ENCODE measurements at places on chromosomes 6 and 20. TPM values are rescaled to one million over a fixed set of nuclear protein-coding genes. Genes with fewer than 3 reads are reported as not detected.

DNA sequence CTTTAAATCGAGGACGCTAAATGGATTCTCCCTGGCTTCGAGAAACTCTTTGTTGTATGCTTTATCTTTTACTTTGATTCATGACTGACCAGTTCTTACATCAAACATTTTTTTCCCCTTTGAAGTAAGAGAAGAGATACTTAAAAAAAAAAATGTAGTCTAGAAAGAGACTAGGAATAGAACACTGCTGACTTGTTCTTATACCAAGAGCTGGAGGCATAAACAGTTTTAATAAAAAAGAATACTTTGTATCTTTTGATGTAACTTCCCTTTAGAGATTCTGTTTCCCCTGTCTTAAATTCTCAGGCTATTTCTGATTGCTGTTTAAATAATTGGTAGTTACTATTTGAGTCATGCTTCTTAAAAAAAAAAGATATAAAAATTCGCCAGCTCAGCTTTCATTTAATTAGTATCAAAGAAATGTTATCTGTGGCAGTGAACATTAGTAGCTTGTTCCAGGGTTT is 4.8 kb downstream of the ASXL1 start:
- DNase-seq, result no peak

- no peak for DNase-seq
Measured at GRCh38 chr20:32271620-32272019, 5.8 kb upstream of the KIF3B start.

The FAM50B gene
- total RNA-seq, result 16.4 TPM

The MRPL2 gene
- total RNA-seq, result 50.8 TPM

GRCh38 chr6:31548544-31548873 is 1.1 kb downstream of the NFKBIL1 start:
- DNase-seq, result no peak

DNA sequence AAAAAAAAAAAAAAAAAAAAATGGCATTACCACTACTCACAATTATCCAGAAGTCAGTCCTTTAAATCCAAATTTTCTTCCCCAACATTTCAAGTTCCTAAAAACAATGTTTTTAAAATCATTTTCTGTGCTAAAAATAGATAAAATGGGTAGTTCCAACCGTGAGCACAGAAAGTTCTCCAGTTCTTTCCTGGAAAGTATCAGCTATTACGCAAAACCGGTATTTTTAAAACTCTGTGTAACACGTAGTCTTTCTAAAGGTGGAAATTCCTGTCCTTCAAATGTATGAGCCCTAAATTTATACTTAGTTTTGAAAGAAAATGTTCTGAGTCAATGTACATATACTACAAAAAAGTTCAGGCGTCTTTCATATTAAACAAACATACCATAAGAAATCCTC is 83.5 kb upstream of the SCAF8 start:
- no peak for DNase-seq

GRCh38 chr6:13261464-13261994 is 66.8 kb downstream of the TBC1D7 start:
- no peak for DNase-seq

- no peak for DNase-seq
Measured at GRCh38 chr6:149389509-149390297, 10.4 kb upstream of the SUMO4 start.

DNA sequence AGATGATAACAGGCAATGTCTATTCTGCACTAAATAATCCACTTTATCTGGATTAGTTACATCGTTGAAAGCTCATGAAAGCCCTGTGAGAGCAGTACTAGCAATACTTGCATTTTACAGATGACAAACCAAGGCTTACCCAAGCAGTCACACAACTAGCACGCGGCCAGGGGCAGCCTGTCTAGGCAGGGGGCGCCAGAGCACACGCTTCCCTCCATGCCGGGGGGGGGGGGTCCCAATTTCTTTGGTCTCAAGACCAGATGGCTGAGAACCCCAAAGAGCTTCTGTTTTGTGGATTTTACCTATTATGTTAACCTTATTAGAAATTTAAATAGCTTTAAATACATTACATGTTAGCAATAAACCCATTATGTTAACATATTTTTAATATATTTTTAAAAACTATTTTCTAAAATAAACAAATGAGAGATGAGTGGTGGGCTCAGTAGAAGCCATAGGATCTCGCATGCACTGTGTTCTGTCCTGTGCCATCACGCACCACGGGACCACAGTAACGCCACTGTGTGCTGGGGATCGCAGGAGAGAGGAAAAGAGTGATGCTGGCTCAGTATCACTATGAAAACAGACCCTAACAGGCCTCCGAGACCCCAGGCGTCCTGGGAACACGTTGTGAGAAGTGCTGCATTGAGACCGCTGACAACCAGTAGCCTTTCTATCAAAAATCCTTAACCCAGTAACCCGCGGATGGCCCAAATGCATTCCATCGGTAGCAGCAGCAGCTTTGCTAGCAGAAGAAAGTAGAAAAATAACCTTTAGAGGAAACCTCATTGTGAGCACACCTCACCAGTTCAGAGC is 5.3 kb upstream of the PRR18 start:
- DNase-seq, result peak; percentile 80

GRCh38 chr6:130215526-130215925 is 7.2 kb downstream of the SAMD3 start:
- DNase-seq, result no peak

The FAM83D gene
- 3.5 TPM for total RNA-seq

GRCh38 chr20:35541118-35541782 is 628 bp upstream of the ERGIC3 start:
- DNase-seq, result no peak

The LRRC1 gene
- total RNA-seq, result 10.9 TPM

The RSPO4 gene
- 0.49 TPM for total RNA-seq

DNA sequence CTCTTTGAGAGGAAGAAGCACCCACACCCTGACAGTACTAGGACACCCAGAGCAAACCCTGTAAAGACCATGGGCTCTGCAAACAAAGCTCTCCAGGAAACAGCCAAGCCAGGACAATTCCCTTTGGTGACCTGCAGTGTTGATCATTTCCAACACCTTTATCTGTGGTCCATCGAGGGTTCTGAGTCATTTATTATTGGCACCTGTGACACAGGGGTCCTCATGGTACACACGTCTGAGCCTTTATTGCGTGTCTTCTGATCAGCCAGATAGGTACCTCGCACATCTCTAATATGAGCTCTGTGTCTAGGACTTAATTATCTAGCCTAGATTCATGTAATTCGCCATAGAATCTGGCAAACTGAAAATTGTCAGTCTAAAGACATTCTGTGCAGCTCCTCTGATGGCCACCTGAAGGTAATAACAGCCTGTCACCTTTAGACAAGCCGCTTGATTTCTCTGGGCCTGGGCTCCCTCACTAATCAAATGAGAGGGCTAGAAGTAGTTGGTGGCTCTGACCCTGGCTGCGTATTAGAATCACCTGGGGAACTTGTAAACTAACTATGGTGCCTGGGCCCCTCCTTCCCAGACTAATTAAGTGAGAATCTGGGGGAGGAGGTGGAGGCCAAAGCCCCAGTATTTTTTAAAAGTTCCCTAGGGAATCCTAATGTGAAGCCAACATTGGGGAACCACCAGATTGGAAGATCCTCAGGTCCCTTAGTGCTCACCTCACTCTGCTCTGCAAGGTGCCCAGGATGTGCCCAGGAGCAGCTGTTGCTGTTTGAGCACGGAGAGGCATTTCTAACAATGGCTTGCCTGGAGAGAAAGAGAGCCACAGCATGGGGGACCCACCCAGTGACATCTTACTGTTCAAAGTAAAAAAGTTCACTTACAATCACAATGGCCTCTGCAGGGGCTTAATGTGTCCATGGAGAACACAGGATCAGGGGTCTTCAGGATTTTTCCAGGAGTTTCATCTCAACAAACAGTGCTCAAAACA is 122.0 kb upstream of the ARID1B start:
- DNase-seq, result no peak

- DNase-seq, result no peak
Measured at GRCh38 chr6:93213028-93213427, 206.3 kb downstream of the EPHA7 start.

The MAK gene
- total RNA-seq, result 0.57 TPM

GRCh38 chr6:53811082-53811481 is 16.3 kb downstream of the LRRC1 start:
- peak; percentile 79 for DNase-seq

- no peak for DNase-seq
Measured at GRCh38 chr6:105601541-105602236, 198.8 kb upstream of the PREP start.

GRCh38 chr20:58099956-58100730 is 128.3 kb downstream of the ANKRD60 start:
- DNase-seq, result no peak

DNA sequence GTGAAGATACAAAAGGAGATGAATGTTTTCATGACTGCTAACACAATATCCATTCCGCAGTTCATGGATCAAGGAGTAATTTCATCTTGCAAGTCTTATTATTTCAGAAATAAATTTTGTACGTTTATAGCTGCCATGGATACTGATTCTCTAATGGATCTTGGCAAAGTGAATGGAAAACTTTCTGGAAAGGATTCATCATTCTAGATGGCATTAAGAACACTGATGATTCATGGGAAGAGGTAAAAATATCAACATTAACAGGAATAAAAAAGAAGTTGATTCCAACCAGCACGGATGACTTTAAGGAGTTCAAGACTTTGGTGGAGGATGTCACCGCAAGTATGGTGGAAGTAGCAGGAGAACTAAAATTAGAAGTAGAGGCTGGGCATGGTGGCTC is 2.8 kb downstream of the HUS1B start:
- DNase-seq, result no peak
